ENCODE measurements at places on chromosomes 12 and 14.

DNA sequence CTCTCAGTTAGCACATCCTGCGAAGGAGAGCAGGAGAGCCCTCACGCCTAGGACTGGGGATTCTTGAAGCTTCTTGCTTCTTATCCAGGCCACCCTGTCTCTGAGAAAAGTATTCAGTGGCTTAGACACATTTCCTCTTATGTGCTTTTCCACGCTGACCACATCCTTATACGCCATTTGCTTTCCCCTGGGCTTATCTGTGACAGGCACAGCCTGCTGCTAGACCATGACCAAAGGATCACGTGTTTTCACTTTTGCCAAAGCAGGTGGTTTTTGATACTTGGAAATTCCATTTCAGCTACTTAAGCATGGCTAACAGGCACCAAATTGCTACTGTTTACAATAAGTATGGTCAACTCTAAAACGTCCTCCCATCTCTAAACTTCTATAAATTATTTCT is 587.4 kb downstream of the AACS start:
- DNase-seq, result no peak

GRCh38 chr12:43676183-43676813 is 82.3 kb downstream of the PUS7L start:
- no peak for DNase-seq

DNA sequence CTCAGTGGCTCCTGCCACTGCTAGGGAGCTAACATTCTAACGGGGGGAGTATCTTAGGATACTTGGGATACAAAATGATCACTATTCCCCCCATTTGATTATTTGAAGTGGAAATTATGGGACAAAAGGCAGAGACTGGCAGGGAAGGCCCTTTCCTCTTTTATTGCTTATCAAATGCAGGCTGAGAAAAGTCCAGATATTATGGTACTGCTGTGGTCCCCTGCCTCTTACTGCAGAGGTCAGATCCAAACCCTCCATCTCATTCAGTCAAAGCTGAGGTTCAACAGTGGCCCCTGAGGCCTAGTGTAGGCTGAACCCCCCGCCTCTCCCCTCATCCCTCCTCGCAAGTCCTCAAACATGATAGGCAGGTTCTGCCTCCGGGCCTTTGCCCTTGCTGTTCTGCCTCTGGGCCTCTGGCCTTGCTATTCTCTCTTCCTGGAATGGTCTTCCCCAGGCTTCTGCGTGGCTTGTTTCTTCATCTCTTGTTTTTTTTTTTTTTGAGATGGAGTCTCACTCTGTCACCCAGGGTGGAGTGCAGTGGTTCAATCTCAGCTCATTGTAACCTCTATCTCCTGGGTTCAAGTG is 34.2 kb downstream of the KRT80 start:
- DNase-seq, result no peak

GRCh38 chr12:131311764-131312163 is 358.1 kb downstream of the ADGRD1 start:
- no peak for DNase-seq

GRCh38 chr12:53949631-53950436 is 4.9 kb upstream of the HOXC12 start:
- DNase-seq, result no peak

GRCh38 chr14:54722791-54723432 is 156.0 kb downstream of the SAMD4A start:
- DNase-seq, result no peak

GRCh38 chr12:96221391-96221790 is 27.2 kb downstream of the ELK3 start:
- DNase-seq, result no peak

DNA sequence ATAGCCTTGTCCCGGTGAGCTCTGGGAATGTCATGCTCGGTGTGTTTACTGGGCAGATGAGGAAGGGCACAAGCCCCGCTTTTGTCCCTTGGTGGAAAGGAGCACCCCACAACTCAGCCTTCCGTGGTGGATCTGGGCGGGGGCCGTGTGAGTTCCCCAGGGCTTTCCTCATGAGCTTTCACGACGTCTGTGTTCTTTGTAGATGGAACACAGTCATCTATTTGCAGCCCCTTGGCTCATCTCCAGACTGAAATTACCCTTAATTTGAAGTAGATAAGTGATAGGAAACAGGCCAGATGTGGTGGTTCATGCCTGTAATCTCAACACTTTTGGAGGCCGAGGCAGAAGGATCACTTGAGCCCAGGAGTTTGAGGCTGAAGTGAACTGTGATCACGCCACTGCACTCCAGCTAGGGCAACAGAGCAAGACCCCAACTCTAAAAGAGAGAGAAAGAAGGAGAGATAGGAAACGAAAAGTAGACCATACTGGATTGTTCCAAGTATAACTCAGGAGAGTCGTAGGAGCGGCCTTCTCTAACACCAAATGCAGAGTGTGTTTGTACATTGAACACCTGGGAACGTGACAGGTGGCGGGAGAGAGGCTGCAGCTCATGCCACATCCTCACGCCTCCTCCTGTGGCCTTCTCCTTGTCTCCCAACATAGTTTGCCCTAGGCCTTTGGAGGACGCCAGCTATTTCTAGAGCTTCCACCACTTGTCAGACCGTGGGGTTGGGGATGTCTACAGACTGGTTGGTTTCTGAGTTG is 8.8 kb downstream of the P2RX4 start:
- no peak for DNase-seq

- DNase-seq, result no peak
These were observed 64.9 kb downstream of the LLPH start for GRCh38 chr12:66065641-66066136.

GRCh38 chr14:42123526-42123925 is 516.9 kb downstream of the LRFN5 start:
- no peak for DNase-seq

GRCh38 chr12:100669922-100670321 is 96.4 kb downstream of the GAS2L3 start:
- no peak for DNase-seq

- DNase-seq, result no peak
These were observed 11.1 kb downstream of the AQP6 start for GRCh38 chr12:49983892-49984291.

DNA sequence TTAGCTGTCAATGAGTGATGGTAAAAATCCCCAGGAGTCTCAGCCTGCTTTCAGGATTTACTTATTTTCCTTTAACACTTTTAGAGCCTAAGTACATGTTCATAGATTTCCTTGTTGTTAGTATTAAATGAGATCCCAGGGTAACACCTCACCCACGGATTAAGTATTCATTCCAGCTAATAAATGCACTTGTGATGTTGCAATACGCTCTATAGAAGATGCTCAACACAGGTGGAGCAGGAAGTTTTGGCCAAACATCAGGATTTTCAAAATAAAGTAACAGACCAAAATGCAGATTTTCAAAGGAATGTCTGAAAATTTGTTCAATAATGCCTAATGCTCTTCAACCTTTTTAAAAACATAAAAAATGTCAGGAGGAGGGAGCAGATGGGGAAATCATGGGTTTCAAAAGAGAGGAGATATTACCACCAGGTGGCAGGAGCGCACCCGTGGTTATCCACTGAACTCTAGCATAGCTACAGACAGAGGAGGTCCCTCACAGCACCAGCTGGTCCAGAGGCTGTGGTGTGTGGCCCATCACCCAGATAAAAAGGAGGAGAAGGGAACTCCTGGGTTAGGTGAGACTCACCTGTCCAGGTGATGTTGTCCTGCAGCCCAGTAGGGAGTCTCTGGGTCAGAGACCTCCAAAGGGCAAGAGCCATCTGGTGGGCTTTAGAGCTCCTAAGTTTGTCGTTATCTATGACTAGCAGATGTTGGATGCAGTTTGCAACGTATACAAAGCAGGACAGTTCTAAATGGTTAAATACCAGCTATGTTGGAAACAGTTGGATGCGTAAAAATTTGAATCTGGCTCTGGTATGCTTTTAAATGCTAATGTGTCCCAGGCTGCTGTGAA is 1158.4 kb upstream of the TMEM132C start:
- peak; percentile 20 for DNase-seq

DNA sequence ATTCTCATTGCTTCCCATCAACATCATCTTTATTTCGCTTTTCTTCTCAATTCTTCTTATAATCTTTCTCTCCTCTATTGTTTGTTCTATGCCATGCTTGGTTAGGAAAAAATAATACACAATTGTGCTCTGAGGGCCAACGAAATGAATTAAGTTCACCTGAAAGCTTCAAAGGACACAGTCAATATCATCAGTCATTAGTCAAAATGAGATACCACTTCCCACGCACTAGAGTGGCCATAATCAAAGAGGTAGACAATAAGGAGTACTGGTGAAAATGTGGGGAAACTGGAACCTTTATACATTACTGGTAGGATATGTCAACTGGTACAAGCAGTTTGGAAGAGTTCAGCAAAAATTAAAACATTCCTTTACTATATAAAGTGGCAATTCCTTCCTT is 91.5 kb downstream of the TMTC1 start:
- DNase-seq, result no peak

DNA sequence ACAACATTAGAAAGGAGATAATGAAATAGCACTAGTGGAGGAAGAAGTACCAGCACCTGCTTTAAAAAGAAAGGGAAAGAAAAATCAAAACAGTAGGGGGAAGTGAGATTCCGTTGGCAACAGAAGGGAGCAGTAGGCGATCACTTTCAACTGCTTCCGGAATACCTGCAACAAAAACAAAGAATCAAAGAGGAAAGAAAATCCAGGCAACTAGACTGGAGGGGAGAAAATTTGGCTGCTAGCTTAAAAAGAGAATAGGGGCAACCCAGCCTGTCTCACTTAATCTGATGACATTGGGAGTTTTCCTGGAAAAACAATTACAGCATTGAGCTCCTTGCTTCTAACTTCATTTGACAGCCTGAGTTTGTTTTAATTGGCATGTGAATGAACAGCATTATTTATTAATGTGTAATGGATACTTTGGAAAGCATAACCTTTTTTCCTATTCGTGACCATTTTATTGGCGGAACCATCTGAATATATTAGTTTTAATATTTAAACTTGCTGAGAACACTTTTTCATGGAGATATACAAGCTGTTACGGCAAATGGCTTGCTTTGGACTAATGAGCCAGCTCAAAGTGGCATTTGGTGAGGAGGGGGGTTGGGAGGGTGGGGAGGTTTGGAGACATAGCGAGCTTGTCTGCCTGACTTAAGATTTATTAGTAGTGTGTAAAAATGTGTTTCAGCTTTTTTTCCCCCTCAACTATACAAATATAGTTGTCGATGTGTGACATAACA is 2.5 kb upstream of the DACT1 start:
- DNase-seq, result no peak

GRCh38 chr12:56751712-56752598 is at the start of gene PRIM1:
Gene PRIM1 (minus strand): TSS chr12:56752323. CDS start chr12:56752298, 25 bp downstream.
- peak; percentile 85 for DNase-seq

DNA sequence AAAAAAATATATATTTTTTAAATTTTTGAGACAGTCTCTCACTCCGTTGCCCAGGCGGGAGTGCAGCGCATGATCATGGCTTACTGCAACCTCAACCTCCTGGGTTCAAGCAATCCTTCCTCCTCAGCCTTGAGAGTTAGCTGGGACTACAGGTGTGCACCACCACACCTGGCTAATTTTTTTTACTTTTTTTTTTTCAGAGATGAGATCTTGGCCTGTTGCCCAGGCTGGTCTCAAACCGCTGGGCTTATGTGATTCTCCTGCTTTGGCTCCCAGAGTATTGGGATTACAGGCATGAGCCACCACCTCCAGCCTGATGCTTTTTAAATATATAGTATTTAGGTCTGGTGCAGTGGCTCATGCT is 24.5 kb downstream of the MDM2 start:
- no peak for DNase-seq

DNA sequence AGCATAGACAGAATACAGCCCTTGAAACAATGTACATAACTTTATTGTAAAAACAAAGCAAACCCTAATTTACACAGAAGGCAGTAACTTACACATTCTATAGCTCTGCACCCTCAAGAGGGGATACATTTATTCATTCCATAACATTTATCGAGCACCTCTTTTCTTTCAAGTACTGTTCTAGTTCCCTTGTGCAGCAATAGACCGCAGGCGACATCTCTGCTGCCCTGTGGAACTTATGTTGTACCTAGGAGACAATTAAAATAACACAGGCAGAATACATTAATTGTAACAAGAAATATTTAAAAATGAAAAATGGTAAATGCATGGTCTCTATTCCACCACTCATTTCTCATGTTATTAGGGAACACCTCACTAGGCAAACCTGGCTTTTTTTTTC is 1.4 kb upstream of the ARHGDIB start:
- DNase-seq, result no peak

DNA sequence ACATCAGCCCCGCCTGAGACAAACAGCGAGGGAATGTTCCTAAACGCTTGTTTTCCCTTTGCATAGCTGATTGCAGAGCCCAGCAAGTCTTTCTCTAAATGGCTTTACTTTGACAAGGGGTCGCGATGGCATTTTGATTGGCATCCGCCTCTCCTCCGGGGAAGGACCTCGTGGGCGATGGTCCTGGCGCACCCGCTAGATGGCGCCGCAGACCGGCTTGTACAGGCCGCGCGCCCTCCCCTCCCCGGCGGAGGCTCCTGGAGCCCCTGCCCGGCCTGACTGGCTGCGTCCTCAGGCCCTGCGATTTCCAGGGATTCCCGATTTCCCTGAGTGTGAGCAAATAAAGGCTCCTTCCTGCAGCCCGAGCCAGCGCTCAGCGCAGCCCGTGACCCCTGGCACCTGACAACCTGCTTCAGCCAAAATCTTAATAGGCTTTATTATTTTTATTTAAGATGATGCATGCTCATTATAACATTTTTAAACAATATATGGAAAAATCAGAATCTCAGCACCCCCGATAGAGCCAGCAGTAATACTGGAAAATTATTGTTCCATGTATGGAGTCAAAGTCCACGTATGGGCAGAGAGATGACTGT is 468.3 kb downstream of the AACS start:
- no peak for DNase-seq

DNA sequence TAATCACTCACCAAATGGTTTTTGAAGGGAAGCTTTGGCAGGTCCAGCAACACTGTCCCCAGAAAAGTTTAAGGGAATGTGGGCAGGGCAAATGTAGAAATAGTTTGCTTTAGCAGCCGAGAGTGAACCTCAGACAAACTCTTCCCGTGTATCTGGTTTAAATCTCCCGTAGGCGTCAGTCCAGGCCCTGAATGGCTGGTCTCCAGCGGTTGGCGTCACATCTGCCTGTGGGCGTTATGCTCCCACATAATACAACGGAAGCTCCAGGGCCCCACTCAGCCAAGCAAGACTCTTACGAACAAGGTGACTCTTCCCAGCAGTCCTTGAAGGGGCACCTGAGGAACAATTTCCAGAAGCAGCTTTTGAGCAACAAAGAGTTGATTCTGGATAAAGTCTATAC is 942 bp downstream of the ZC2HC1C start:
- no peak for DNase-seq

DNA sequence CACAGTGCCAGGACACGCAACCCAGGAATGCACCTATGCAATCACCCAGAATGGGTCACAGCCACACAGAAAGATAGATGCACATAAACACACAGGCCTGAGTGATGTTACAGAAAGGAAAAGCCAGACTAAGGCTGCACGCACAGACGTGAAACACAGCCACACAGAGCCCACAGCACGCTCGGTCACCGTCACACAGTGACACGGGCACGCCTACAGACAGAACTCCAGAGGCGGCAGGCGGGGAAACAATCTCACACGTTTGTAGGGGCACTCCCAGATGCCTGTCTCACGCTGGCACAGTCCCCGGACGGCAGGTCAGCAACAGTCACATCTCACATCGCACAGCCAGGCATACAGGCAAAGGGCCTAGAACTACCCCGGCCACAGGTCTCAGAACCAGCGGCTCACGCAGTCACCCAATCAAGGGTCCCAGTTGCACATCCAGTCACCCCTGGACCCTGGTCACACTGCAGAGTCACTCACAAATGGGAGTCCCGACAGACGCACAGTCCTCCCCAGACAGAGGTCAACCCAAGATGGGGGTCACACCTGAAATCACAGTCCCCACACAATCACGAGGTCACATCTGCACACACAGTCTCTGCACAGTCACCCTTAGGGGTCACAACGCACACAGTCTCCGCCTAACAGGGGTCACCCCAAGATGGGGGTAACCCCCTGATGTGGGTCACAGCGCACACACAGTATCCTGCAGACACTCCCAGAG is 790 bp downstream of the SSH1 start:
- peak; percentile 36 for DNase-seq

All from stimulated activated CD8-positive, alpha-beta memory T cell treated with anti-CD3 and anti-CD28 coated beads, Interleukin-7, amount 100 ng/mL, for 48 hours (primary cell).